ENCODE measurements at places on chromosomes 6 and 20.

DNA sequence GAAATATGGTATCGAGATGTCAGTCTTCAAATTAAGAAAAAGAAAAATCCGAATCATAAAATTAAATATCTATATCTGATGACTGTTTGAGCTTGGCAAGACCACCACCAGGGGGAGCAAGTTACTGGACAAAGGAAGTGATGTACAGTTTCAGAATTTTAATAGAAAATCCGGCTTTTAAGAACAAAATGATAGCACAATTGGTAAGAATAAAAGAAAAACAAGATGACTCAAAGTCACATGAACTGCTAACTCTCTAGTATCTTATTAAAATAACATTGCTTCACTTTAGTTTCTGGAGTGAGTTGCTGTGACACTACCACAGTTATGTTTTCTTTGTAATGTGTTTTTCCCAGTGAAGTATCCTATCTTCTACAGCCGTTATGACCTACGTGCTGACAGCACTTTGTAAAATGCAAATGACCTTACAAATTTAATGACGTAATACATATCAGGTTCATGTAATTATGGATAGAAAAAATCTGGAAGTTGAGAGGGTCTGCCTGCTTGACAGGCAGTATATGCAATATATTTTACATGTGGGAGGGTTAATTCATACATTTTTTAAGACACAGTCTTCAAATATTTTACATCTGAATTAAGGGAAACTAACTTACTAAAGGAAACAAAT is 405.3 kb upstream of the HS3ST5 start:
- peak; percentile 69 for DNase-seq

DNA sequence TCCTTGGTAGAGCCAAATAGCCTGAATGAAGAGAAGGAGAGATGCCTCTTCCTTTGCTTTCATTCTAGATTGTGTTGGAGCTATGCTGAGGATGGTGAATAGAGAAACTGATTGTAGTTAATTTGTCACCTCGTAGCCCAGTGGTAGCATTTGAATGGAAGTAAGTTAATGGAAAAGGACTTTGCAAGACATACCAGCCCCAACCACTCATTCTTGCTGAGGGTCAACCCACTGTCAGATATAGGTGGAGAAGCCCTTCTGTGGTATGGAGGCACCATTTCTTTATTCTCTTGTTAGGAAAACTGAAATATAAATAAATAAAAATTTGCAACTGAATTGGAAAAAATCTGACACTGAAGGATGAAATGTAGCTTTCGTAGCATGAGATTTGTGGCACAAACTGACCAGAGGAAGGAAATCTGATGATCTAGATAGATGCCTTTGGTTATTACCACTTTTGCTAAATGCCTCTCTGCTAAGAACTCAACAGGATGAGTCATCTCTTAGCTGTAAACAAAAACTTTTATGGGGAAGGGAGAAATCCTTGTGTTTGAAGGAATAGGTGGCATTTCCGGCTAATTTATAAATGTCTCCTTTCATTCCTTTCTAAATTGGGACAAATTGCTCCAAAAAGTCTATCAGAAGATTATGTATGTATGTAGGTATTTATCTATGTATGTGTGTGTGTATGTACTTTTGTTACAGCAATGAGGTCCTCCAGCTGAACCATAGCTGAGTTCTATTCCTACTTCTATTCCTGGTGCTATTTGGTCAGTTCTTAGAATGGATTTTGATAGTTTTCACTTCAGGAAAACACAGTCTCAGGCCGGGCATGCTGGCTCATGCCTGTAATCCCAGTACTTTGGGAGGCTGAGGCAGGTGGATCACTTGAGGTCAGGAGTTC is 76.5 kb upstream of the SUPT3H start:
- peak; percentile 51 for DNase-seq

DNA sequence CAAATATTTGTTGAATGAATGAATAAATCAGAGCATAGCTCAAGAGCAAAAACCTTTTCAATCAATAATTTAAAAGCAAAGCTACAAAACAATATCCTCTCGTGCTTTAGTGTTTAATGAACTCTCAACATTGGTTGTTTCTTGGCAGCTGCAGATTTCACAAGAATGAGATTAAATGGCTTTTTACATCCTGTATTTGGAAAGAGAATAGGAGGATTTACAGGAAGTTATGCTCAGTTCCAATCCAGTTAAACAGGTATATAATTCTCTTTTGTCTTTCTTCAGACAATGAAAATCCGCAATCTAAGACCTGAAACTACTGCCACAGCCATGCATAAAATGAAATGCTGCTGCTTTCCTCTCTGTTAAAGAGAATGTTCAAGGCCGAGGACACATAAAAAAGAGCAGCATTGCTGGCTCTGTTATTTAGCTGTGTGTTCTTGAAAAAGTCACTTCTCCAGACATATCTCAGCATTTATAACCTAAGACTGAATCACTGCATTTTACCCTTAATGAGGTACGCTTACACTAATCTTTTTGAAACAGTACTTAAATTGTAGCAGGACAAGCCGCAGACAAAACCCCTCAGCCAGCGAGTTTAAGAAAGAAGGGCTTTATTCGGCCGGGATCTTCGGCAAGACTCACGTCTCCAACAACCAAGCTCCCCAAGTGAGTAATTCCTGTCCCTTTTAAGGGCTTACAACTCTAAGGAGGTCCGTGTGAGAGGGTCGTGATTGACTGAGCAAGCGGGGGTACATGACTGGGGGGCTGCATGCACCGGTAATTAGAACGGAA is 3.6 kb downstream of the C6orf52 start:
- DNase-seq: no peak

DNA sequence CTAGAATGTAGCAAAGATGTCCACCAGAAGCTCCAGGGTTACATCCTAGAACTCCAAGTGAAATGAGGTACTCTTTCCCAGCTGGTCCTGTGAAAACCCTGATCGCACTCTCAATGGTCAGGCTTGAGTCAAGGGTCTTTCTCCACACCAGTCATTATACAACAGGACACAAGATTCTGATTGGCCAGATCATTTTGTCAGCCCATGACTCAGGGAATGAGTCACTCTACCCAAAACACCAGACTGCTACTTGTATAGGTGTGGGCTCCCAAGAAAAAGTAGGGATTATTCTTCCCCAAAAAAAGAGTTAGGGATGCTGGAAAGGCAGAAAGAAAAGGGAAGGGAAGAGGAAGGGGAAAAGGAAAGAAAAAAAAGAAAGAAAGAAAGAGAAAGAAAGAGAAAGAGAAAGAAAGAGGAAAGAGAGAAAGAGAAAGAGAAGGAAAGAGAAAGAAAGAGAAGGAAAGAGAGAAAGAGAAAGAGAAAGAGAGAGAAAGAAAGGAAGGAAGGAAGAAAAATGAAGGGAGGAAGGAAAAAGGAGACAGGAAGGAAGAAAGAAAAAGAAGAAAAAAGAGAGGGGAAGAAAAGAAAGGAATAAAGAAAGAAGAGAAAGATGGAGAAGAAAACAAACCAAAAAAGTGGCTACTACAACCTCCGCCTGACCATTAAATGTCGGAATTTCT is 30.5 kb downstream of the ANKEF1 start:
- no peak for DNase-seq

DNA sequence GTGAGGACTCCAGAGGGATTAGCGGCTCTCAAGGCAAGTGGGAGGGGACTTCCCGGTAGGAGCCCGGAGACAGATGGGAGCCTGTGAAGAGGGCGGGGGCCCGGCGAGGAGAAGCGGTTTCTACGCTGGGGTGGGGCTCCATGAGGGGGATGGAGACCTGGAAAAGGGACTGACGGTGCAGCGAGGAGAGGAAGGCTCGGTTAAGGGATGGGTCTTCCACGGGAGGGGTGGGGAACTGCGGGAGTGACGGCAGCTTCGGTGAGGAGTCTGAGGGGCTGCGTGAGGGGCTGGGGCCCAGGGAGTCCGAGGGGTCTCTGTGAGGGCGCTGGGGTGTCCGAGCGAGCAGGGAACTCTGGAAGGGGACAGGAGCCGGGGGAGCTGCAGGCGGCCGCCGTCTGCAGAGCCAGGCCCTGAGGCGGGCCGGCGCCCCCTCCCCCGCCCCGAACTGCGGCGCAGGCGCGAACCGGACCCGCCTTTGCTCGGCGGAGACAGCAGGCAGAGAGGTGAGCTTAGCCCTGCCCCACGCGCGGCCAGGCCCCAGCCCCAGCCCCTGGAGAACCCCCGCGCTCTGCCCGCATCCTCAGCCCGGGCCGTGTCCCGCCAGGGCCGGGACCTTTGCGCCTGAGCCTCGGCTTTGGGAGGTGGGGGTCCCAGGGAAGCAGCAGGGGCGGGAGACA is at the start of gene NRSN2:
Gene NRSN2, plus strand, starts transcription at position 472 of the 677 bp plus-strand sequence. CDS start 2,533 bp downstream, outside the sequence.
- peak; percentile 43 for DNase-seq

- no peak for DNase-seq
Measured at GRCh38 chr6:140855520-140855919, 1277.2 kb upstream of the GJE1 start.

DNA sequence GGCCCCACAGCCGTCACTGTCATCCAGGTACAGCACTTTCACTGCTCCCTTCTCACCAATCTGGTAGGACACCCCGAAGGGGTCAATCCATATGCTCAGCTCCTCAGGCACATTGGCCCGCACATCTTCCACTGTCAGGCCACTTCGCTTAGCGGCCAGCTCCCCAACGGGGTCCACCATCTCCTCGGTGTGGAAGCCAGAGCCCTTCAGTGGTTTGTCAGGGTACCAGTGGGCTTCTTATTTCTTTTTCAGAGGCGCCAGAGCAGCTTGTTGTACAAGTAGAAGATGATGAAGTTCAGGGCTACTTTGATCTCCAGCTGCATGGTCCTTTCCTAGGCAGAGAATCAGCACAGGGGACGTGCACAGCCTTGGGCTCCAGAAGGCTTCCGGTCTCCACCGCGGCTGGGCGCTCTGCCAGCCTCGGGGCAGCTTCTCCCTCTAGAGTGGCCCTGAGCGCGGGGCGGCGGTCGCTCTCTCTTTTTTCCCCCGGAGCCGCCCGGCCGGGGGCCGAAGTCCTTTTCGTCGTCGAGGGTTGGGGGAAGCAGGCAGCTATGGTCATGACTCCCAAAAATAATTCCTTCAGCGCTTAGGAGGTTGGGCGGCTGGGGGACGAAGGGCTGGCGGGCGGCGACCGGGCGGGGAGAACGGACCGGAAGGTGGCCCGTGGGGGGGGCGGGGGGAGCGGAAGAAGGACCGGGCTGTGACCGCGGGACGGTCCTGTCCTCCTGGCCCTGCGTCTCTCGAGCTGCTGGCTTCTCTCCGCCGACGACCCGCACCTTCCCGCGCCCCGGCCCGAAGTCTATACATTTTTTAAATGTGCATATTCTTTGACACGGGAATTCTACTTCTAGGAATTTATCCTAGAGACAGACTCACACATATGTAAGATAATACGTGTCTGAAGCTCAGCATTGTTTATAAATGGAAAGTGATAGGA is 6.5 kb upstream of the ZSCAN9 start:
- DNase-seq: peak; percentile 90

- DNase-seq: no peak
Measured at GRCh38 chr20:1685304-1686052, 27.9 kb upstream of the SIRPG start.

- DNase-seq: no peak
Measured at GRCh38 chr6:155854787-155855186, 399.1 kb upstream of the NOX3 start.

DNA sequence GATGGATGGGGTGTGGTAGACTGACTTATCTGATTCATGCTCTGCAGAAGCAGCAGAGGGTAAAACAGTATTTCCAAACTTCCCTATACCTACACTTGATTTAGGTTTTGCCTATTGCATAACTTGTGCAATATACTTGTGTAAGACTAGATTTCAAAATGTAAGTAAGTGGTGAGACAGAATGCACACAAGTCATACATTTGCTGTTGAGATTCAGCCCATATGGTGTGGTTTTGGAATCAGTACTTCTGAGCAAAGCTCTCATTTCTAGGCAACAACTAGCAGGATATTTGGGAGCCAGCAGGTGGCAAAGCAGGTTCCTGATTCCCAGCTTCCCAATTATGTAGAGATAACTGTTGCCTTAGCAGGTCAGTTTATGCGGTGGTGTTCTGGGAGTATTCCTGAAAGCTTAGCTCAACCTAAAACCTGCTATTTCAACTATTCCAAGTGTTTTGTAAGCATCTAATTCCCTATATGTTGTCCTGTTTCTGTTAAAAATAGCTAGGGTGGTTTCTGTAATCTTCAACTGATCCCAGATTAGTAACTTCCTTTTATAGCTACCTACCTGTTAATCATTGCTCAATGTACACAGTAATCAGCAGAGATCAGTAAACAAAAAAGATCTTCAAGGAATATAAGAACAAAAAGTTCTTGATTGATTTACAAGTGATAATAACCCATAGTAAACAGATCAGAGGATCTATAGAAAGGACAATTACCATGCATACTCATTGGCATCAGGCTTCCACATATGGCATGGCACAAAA is 8.5 kb upstream of the FABP7 start:
- peak; percentile 66 for DNase-seq

GRCh38 chr6:34583461-34583860 is 27.3 kb upstream of the SPDEF start:
- DNase-seq: no peak

GRCh38 chr6:26613201-26613600 is 16.4 kb downstream of the ABT1 start:
- no peak for DNase-seq

- peak; percentile 78 for DNase-seq
Measured at GRCh38 chr6:161922631-161923119, 648.8 kb upstream of the AGPAT4 start.

- DNase-seq: no peak
Measured at GRCh38 chr6:4774296-4774695, 1.9 kb upstream of the CDYL start.

Measured in hematopoietic multipotent progenitor cell treated with erythropoietin and hydrocortisone succinate and interleukin-3 and kit ligand, for 6 days (in vitro differentiated cells).